Foreskin keratinocyte (primary cell): ENCODE measurements at places on chromosomes 2 and 18.

- DNase-seq, result no peak
These were observed 18.7 kb upstream of the COLEC12 start for GRCh38 chr18:519019-519879.

DNA sequence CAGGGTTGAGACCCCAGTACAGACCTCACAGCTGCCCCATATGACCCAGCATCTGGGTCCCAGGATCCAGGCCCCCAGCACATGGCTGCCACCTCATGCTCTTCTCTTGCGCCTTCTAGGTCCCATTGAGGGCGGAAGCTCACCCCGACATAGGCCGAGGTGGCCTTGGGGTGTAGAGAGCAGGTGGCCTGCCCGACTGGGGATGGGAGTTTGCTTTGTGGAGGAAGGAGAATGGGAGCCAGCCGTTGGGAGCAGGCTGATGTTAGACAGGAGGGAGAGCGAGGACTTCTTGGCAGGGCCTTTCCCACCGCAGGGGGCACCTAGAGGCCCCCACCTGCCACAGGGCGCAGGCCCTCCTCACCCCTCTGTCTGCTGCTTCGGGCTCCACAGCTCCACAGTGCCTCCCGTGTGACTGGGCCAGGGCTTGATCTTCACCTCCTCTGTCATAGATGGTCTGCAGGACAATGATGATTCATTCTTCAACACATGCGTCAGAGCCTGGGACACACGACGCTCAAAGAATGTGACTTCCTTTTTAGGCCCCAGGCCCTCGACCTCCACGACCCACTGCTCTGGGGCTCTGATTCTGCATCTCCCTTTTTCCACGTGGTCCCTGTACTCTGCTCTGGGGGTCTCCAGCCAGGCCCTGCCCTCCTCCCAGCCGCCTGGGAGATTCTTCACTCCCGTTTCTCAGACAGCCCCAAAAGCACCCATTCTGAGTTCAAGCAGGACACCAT lies 86.6 kb upstream of the ODC1 start:
- DNase-seq, result no peak

DNA sequence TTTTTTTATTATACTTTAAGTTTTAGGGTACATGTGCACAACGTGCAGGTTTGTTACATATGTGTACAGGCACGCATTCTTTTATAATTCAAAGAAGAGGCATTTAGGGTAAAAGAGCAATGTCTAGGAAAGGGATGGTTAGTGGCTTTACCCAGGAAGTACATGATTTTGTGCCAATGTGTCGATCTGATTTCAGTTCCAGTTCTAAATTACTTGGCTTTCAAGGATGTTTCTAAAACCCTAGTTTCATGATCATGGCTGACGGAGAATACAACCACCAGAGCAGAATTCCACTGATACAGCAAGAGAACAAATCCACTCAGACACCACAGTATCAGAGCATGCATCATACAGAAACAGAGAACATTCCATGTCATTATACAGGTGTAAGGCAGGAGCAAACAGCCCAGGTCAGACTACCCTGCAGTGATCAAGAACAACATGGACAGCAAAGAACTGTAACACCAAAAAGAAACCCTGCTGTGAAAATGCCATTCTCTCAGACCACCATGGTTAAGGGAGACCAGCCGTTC lies 116.7 kb upstream of the STK17B start:
- DNase-seq, result no peak

DNA sequence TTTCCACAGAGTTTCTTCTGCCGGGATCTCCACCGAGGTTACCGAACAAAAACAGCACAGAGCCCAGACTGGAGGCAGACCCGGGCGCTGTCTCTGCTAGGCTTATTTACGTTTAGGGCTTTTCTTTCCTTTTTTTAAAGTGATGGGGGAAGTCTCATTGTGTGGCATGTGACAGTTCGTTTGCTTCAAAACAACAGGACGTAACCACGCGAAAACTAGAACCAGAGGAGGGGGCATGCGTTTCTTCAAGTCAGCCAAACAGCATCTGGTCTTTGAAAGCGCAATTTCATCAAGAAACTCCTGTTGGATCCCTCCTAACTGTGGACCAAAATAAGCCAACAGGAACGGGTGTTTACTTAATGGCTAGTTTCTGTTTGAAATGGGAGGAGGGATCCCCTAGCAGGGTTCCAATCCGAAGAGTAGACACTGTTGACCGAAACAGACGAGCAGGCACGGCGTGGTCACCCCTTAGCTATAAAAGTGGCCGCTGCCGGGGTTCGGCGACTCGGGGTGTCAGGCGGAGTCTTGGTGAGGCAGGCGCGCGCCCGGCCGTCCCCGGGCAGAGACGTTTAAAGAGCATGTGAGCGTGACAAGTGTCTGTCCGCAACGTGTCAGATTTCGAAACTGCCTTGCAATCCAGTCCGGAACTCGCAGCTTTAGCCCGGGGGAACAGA lies 997 bp upstream of the TGIF1 start:
- DNase-seq, result no peak

DNA sequence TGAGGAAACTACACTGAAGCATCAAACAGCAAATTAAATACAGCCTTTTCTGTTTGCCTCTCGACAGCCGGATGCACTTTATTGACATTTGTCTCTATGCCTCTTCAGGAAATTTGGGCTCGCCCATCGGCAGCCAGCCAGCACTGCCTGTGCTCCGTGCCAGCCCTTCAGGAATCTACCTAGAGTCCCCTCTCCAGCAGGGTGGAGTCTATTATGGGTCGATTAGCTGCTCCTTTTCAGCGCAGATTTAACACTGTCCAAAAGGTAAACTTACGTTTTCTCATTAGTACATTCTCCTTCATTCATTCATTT lies 91.5 kb downstream of the MYCN start:
- no peak for DNase-seq

DNA sequence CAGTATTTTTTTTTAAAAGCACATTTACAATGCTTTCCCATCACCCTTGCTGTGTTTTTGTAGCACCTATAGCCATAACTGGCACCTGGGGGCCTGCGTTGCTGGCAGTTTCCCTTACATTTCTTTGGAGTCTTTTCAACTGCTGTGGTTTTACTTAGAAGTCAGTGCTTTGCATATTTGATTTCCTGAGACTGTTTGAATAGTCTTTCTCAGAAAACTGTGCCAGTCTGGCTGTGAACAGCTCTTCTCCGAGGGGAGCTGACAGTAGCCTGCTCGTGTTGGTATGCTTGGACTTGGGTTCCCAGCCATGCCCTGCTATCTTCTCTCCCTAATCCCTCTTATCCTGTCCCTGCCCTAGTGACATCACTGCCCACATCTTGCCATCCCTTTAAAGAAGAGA lies 81.5 kb downstream of the DPP4 start:
- no peak for DNase-seq
